ENCODE measurements at places on chromosomes 16 and 17. TPM values are rescaled to one million over a fixed set of nuclear protein-coding genes. Genes with fewer than 3 reads are reported as not detected.

The CHD9NB gene
- total RNA-seq: 0.74 TPM

- no peak for DNase-seq
Observed at GRCh38 chr17:19255279-19255678, 18.1 kb downstream of the EPN2 start.

DNA sequence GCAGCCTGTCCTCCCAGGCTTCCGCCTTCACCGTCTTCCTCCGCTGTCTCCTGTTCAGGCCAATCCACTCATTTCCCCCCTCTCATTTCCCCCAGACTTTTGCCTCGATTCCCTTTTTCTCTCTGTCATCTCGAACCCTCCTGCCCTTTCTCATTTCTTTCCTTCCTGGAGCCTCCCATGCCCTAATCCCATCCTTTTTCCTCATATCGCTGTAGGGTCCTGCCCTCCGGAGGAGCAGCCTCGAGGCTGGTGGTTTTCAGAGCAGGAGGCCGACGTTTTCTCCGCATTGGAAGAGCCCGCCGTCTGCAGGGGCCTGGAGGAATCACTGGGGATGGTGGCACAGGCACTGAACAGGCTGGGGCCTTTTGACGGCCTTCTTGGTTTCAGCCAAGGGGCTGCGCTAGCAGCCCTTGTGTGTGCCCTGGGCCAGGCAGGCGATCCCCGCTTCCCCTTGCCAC, 597 bp downstream of the OVCA2 start:
- DNase-seq: peak; percentile 62

DNA sequence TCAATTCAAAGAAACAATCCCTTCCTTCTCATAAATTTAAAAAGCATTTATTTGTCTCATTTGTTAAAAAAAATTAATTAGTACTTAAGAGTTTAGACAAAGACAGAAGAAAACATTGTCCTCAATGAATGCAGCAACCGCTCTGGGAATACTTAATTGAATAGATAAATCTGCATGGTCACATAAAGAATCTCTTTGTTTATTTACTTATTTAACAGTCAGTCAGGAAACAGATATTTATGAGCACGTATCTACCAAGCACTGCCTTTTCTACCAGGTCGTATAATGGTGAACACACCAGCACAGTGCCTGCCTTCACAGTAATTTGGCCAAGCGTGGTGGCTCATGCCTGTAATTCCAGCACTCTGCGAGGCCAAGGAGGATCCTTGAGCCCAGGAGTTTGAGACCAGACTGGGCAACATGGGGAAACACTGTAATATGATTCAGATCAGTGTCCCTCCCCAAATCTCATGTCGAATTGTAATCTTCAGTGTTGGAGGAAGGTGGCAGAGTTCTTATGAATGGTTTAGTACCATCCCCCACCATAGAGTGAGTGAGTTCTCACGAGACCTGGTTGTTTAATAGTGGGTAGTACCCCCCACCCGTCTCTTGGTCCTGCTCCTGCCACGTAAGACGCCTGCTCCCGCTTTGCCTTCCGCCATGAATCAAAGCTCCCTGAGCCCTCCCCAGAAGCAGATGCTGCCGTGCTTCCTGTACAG, 8.1 kb downstream of the WIPI1 start:
- no peak for DNase-seq

The YBX2 gene
- 1.4 TPM for total RNA-seq

DNA sequence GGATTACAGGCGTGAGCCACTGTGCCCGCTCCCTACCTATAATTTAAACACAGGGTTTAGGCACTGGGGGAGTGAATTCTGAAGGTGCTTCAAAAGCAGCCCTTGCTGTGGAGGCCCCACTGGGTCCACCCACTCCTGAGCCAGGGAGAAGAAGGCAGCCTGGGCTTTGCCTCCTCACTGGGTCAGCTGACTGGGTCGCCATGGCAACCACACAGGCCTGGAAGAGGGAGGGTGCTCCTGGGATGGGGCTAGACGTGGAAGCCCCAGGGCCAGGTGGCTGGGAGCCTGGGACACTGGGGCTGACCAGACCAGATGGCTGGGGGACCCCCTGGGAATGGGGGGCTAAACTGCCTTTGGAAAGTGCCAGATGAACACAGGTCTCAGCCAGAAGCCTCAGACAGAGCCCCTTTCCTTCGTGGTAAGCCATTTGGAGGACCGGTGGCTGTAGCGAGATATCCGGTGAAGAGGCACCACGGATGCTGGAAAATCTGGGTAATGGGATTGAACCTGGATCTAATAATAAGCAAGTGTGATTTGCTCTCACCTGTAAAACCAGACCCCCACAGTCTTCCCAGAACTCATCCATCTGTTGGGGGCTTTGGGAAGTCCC, 32.9 kb downstream of the TRARG1 start:
- peak; percentile 39 for DNase-seq

- DNase-seq: no peak
Observed at GRCh38 chr17:68514831-68515635, 2.8 kb downstream of the PRKAR1A start.

DNA sequence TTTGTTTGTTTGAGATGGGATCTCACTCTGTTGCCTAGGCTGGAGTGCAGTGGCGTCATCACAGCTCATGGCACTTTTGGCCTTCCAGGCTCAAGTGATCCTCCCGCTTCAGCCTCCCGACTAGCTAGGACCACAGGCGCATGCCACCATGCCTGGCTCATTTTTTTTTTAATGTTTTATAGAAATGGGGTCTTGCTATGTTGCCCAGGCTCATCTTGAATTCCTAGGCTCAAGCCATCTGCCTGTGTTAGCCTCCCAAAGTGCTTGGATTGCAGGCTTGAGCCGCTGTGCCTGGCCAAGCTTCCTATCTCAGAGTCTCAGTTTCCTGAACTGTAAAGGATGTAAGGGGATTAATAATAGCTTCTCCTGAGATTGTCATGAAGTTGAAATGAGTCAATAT, 8.0 kb downstream of the SBK1 start:
- DNase-seq: no peak

- peak; percentile 66 for DNase-seq
Observed at GRCh38 chr16:85984947-85985451, 86.0 kb downstream of the IRF8 start.

DNA sequence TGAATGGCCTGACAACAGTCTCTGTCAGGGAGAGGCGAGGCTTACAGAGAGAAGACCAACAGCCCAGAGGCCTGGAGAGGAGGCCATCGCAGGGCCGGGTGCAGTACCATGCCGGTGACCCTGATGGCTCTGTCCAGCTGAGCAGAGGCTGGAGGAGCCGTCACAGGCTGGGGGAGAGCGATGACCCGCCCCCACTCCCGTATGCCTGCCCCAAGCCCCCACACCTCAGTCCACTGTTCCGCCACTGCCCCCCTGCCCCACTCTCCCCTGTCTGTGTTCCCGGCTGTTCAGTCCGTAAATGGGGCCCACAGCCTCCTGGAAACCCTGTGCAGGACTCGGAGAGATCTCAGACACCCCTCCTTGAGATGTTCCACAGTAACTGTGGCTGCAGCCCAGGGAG, 12.8 kb upstream of the FAM83G start:
- no peak for DNase-seq

GRCh38 chr17:39676198-39676819, 8.1 kb downstream of the PNMT start:
- peak; percentile 93 for DNase-seq

Measured in right cardiac atrium (tissue), 5 donors.